ENCODE measurements at places on chromosomes 6 and 20.

DNA sequence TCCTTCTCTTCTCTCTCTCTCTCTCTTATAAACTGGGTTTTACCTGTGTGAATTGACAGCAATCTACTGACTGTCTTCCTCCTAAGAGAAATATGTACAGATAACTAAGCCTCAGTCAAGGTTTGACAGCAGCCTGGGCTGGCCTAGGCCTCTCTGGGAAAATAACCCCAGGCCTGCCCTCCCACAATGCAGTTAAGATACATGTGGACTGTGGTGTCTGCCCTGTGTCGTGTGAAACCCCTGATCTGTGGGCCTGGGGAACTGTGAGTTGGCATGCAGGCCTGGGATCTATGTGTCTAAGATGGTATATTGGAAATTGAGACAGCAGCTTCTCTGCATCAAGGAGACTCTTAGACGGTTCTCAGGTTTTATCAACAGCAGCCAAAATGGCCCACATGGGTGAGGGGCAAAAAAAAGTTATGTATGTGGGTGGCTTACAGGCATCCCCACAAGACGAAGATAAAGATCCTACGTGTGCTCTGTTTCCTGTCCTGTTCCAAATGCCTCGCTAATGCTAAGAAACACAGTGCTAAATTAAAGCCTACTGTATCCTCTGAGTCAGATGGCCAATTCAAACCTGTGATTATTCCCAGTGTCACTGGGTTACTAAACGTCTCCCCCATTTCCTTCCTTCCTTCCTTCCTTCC lies 19.0 kb downstream of the LRFN2 start:
- no peak overlapping the region for H3K4me3 ChIP-seq
- no peaks in the 10 kb centered on the region for H3K36me3 ChIP-seq
- no peaks in the 10 kb centered on the region for H3K4me1 ChIP-seq

DNA sequence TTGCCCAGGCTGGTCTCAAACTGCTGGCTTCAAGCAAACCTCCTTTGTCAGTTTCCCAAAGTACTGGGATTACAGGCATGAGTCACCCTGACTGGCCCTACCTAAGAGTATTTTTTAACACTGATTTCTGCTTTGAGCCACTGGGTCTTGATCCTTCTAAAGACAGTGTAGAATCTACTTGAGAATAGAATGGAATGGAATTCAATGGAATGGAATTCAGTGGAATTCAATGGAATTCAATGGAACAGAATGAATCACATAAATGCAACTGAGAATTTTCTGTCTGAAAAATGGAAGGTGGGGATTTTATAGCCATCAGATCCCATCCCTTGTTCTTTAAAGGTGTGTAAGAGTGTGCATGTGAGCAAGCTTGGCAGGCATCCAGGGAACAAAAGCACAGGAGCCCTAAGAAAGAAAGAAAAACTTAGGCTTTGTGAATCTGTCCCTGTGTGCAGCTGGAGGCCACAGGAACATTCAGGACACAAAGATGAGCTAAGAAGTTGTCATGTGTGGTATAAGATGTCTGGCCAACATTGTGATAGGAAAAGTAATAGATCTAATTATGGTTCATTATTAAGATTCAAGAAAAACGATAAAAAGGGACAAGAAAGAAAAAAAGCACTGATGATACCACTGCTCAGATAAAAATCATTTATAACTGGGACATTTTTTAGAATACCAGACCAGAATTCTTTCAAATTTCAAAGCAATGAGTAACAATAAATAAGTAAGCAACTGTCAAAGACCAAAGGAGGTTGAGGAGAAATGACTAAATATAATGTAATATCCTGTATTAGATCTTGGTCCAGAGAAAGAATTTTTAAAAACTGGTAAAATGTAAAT lies 681.0 kb upstream of the GJE1 start:
- no peak overlapping the region for H3K27ac ChIP-seq
- H3K4me3 ChIP-seq, result no peak overlapping the region
- ATAC-seq, result no peak

- H3K27me3 ChIP-seq, result no peaks in the 10 kb centered on the region
- ATAC-seq, result no peak
- no peaks in the 10 kb centered on the region for H3K4me1 ChIP-seq
Measured at GRCh38 chr6:160737934-160738333, 35.9 kb downstream of the PLG start.

- H3K27ac ChIP-seq, result no peak overlapping the region
- no peaks in the 10 kb centered on the region for H3K27me3 ChIP-seq
- H3K36me3 ChIP-seq, result no peaks in the 10 kb centered on the region
- H3K4me1 ChIP-seq, result no peaks in the 10 kb centered on the region
- H3K4me3 ChIP-seq, result no peak overlapping the region
Measured at GRCh38 chr6:25186919-25187318, 92.3 kb upstream of the CARMIL1 start.

- H3K4me3 ChIP-seq, result no peak overlapping the region
- H3K36me3 ChIP-seq, result no peaks in the 10 kb centered on the region
- no peaks in the 10 kb centered on the region for H3K27me3 ChIP-seq
- H3K4me1 ChIP-seq, result no peaks in the 10 kb centered on the region
- no peak for ATAC-seq
Measured at GRCh38 chr6:8334113-8334512, 101.2 kb downstream of the SLC35B3 start.

- H3K4me3 ChIP-seq, result no peak overlapping the region
- H3K36me3 ChIP-seq, result no peaks in the 10 kb centered on the region
- ATAC-seq, result no peak
- no peaks in the 10 kb centered on the region for H3K27me3 ChIP-seq
- H3K27ac ChIP-seq, result no peak overlapping the region
Measured at GRCh38 chr20:10077886-10078285, 43.1 kb downstream of the ANKEF1 start.

GRCh38 chr6:137416376-137417109 lies 77.7 kb downstream of the OLIG3 start:
- H3K27me3 ChIP-seq, result no peaks in the 10 kb centered on the region
- no peak overlapping the region for H3K27ac ChIP-seq
- no peak overlapping the region for H3K4me3 ChIP-seq
- peaks cover 10% of the 10 kb centered on the region for H3K4me1 ChIP-seq
- ATAC-seq, result no peak

DNA sequence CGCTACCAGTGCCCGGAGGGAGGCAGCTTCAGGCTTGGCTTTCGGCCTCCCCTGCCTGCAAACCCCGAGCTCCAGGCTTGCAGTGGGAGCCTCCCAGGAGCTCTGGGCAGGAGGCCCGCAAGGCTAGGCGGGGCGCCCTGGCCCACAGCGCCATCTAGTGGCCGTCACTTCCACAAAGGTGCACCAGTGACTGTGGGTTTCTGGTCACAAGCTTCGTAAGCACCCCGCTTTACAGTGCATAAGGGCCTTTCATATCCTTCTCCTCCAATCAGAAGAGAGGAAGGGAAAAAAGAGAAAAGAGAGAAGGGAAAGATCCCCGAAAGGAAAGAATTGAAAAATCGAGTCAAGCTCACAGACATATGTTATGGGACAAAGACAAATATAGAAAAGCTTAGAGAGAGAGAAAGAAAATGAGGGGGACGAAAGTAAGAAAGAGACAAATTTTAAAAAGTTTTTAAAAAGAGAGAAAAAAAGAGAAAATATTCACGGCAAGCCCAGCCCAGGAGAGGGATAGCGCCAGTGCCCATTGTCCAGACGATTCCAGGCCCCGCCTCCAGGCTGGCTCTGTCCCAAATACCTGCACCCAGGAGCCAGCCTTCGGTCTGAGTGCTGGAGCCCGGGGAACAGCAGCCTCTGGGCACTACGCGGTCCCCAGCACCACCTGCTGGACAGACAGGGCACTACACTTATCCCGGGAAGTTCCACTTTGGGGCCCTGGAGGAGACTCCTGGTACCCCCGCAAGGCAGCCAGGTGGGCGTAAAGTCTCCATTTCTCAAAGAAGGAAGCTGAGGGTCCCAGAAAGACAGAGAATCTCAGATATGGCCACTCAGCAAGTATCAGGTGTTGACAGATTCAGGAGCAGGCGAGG lies 207.1 kb downstream of the PREX1 start:
- H3K4me1 ChIP-seq, result peaks cover 24% of the 10 kb centered on the region
- peak overlapping the region; percentile 32 for H3K27ac ChIP-seq
- H3K27me3 ChIP-seq, result no peaks in the 10 kb centered on the region
- peaks cover 20% of the 10 kb centered on the region for H3K36me3 ChIP-seq
- peak; percentile 90 for ATAC-seq

- H3K4me3 ChIP-seq, result no peak overlapping the region
- H3K4me1 ChIP-seq, result no peaks in the 10 kb centered on the region
- H3K36me3 ChIP-seq, result no peaks in the 10 kb centered on the region
- no peak overlapping the region for H3K27ac ChIP-seq
- no peaks in the 10 kb centered on the region for H3K27me3 ChIP-seq
Measured at GRCh38 chr20:47708953-47709833, 76.1 kb downstream of the SULF2 start.

- peaks cover 3% of the 10 kb centered on the region for H3K4me1 ChIP-seq
- H3K27ac ChIP-seq, result no peak overlapping the region
- no peaks in the 10 kb centered on the region for H3K36me3 ChIP-seq
- H3K27me3 ChIP-seq, result no peaks in the 10 kb centered on the region
- H3K4me3 ChIP-seq, result no peak overlapping the region
Measured at GRCh38 chr20:48010623-48011022, 225.3 kb upstream of the SULF2 start.

DNA sequence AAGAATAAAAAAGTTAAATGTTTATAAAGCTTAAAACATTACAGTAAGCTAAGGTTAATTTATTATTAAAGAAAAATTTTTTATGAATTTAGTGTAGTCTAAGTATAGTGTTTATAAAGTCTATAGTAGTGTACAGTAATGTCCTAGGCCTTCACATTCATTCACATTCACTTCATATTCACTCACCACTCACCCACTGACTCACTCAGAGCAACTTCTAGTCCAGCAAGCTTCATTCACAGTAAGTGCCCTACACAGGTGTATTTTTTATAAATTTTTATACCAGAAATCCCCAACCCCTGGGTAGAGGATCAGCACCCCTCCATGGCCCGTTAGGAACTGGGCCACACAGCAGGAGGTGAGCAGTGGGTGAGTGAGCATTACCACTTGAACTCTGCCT lies 24.3 kb upstream of the ADGRF1 start:
- no peak overlapping the region for H3K4me3 ChIP-seq
- H3K27me3 ChIP-seq, result no peaks in the 10 kb centered on the region
- H3K36me3 ChIP-seq, result no peaks in the 10 kb centered on the region
- no peak overlapping the region for H3K27ac ChIP-seq
- H3K4me1 ChIP-seq, result no peaks in the 10 kb centered on the region

GRCh38 chr6:16081326-16081725 lies 47.6 kb upstream of the MYLIP start:
- no peak overlapping the region for H3K27ac ChIP-seq
- ATAC-seq, result no peak
- no peaks in the 10 kb centered on the region for H3K36me3 ChIP-seq
- H3K4me3 ChIP-seq, result no peak overlapping the region
- no peaks in the 10 kb centered on the region for H3K4me1 ChIP-seq

- H3K4me1 ChIP-seq, result peaks cover 4% of the 10 kb centered on the region
- no peaks in the 10 kb centered on the region for H3K27me3 ChIP-seq
- no peak overlapping the region for H3K4me3 ChIP-seq
Measured at GRCh38 chr6:107321793-107322192, 137.6 kb downstream of the PDSS2 start.

DNA sequence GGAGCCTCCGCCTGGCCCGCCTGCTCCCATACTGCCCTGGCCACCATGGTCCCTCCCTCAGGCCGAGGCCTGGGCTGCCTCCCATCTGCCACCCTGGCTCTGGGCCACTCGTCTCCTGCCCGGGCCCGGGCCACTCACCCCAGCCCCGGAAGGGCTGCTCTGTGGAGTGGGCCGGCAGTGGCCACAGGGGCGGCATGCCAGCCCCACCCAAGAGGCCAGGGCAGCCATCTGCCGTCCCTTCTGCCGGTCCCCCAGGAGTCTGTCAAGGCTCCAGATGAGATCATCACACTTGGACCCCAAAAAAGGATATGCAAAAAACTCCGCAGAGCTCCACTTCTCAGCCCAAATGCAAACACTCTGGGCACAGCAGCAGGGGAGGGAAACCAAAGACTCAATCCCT lies 23.8 kb upstream of the TLDC2 start:
- no peak overlapping the region for H3K4me3 ChIP-seq
- ATAC-seq, result no peak
- H3K4me1 ChIP-seq, result peaks cover 91% of the 10 kb centered on the region
- no peaks in the 10 kb centered on the region for H3K36me3 ChIP-seq
- H3K27ac ChIP-seq, result peak overlapping the region; percentile 89

DNA sequence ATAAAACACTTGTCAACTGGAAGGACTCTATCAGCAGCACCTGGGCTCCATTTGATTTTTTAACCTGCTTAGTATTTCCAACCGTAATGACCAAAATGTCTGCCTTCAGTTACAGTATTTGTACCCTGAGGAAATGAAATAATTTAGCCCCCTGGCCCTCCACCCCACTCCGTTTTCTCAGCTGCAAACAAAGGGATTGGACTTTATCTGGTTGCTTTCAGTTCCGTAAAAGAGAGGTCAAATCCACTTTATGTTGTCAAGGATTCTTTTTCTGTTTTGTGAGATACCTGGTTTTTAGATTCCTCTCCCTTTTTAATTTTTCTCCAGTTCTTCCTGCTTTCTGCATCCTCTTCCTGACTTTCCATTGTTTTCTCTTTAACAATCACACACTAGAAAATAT lies 64.4 kb upstream of the BMP2 start:
- H3K36me3 ChIP-seq, result no peaks in the 10 kb centered on the region
- H3K27me3 ChIP-seq, result no peaks in the 10 kb centered on the region
- no peak overlapping the region for H3K27ac ChIP-seq
- H3K4me3 ChIP-seq, result no peak overlapping the region
- H3K4me1 ChIP-seq, result no peaks in the 10 kb centered on the region

GRCh38 chr6:101728956-101729355 lies 335.4 kb downstream of the GRIK2 start:
- no peak overlapping the region for H3K27ac ChIP-seq
- no peaks in the 10 kb centered on the region for H3K36me3 ChIP-seq
- ATAC-seq, result no peak
- no peak overlapping the region for H3K4me3 ChIP-seq
- no peaks in the 10 kb centered on the region for H3K27me3 ChIP-seq

GRCh38 chr6:17724341-17724740 lies 17.6 kb upstream of the NUP153 start:
- no peaks in the 10 kb centered on the region for H3K27me3 ChIP-seq
- H3K36me3 ChIP-seq, result no peaks in the 10 kb centered on the region
- no peaks in the 10 kb centered on the region for H3K4me1 ChIP-seq
- ATAC-seq, result no peak

DNA sequence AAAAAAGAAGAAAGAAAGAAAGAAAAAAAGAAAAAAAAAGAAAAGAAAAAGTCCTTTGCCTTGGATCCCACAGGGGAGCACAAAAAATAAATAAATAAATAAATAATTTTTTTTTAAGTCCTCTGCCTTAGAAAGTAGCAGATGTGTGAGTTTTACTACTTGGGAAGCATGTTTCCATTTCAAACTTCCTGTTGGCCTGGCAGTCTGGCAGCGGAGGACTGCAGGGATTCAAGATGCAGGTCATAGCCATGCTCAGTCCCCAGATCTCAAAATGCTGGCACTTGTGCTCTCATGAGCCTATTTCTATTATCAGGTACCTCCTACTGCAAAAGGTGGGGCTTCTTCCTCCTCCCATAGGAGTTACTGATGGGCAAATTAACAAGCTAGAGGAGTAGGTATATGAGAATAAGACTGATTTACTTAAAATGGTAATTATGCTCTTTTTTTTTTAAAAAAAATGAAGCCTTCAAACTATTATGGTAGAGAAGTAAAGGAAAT lies 54.2 kb upstream of the MAP7 start:
- no peak for ATAC-seq
- peaks cover 23% of the 10 kb centered on the region for H3K36me3 ChIP-seq
- H3K4me3 ChIP-seq, result no peak overlapping the region
